Fibroblast of skin of left biceps (primary cell): ENCODE measurements at places on chromosomes 16 and 17.
A peak's percentile ranks its signal among the peaks of the same experiment; 100 is the strongest.

DNA sequence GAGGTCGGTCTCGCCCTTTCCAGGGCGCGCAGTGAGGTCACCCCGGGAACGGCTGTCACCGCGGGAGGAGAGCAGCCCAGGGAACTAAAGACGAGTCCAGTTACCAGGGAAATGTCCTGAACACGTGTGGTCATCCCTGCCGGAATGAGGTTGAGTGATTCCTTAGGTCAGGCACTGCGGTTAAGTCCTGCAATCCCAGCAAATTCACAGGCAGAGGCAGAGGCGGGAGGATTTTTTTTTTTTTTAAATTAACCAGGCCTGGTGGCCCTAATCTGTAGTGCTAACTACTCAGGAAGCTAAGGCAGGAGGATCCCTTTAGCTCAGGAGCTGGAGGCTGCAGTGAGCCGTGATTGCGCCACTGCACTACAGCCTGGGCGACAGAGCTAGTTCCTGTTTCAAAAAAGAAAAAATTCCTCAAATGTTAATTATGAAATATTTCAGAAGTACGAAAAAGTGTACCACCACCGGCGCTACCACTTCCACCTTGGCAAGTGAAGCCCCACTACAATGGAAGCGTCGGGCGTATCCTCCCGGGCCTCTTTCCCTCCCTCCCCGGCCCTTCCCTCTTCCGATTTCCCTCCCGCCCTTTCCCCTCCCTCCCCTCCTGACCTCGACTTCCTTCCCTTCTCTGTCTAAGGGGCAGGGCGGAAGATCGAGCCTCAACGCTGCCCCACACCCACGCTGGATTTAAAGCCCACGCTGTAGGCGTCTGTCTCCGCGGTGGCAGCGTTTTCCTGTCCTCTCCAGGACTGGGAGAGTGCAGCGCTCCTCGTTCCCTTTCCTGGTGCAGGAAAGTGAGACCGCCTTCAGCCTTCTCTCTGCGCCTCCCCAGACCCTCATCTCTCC is 27.3 kb downstream of the SLFN11 start:
- DNase-seq, result no peak

- peak; percentile 78 for DNase-seq
Observed at GRCh38 chr17:77372444-77373298, 231.9 kb downstream of the SEC14L1 start.

- no peak for DNase-seq
Observed at GRCh38 chr16:66695935-66696668, 441 bp downstream of the CMTM4 start.

- no peak for DNase-seq
Observed at GRCh38 chr16:82370282-82370681, 200.3 kb upstream of the MPHOSPH6 start.

DNA sequence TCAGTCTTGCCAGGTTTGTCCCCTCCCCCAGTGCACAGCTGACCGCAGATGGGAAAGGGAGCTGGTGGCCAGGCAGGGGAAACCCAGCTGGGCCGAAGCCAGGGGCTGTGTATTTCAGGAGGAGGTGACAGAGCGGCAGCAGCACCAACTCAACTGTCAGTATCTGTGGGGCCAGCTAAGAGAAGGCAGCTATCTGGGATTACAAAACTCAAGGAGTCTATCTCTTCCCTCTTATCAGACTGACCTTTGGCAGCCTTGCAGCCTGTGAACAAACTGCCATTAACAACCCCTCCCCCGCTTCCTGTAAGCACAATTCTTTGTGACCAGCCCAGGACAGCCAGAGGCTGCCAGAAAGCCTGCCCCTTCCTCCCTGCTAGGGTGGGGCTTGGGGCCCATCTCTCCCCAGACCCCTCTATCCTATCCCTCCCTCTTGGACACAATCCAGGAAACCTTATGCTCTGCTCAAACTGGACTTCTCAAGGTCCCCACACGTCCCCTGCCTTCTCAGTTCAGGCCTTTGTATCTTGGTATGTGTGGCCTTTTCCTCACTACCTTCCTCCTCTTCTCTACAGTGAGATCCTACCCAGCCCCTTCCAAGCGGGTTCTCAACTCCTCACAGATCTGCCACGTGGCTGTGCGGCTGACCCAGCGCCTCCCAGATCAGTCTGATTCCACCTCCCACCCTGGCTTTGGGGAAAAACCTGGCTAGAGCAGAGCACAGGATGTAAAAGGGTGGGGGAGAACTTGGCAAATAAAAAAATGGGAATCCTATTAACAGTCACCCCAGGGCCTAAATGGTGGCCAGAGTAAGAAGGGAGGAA is 10.5 kb downstream of the ST3GAL2 start:
- peak; percentile 49 for DNase-seq
